ENCODE measurements at places on chromosomes 5 and 9.
A peak's percentile ranks its signal among the peaks of the same experiment; 100 is the strongest.

- DNase-seq: no peak
Measured at GRCh38 chr5:150498501-150498900, 9.4 kb upstream of the NDST1 start.

GRCh38 chr5:127684726-127685467, 18.3 kb upstream of the CCDC192 start:
- no peak for DNase-seq

GRCh38 chr5:149975409-149975808, 14.9 kb downstream of the SLC26A2 start:
- DNase-seq: no peak

GRCh38 chr5:137265457-137265856, 233.7 kb downstream of the SPOCK1 start:
- peak; percentile 45 for DNase-seq

- DNase-seq: no peak
Measured at GRCh38 chr5:170903075-170903474, 41.3 kb downstream of the RANBP17 start.

GRCh38 chr5:124104344-124104743, 592.4 kb downstream of the CSNK1G3 start:
- DNase-seq: peak; percentile 14

GRCh38 chr5:37166197-37166596, 83.0 kb downstream of the CPLANE1 start:
- no peak for DNase-seq

GRCh38 chr9:127506814-127507750, 55.8 kb downstream of the LRSAM1 start:
- peak; percentile 89 for DNase-seq

DNA sequence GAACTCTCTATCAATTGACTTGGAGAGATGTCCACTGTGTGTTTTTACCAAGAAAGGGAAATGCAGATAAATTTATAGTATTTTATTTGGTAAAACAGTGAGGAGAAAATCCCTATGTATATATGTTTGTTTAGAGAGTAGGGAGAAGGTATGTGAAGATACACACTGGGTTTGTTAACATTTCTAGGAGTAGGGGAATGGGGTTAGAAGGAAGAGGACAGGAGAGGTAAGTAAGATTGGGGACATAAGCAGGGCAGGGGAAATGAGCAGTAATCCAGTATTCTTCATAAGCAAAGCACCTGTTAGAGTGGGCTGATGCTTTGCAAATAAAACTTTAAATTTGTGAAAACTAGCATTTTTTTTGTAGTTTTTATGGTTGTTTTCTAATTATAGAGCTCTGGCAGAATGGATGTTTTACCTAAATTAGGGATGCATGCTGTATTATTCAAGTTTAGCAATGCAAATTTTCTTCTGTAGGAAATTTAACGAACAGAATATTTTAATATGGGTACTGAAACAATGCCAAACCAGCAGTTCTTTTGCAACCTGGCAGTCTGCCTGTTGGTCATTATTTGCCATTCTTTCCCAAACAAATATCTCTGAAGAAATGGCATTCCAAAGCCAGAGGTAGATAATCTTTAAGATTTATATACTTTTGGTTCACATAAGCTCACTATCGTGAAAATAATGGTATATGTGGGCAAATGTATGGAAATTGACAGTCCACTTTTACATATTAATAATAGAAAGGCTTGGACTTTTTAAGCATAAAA, 19.4 kb upstream of the DCP2 start:
- peak; percentile 29 for DNase-seq

GRCh38 chr9:98191181-98191608, 1.2 kb downstream of the CORO2A start:
- no peak for DNase-seq

DNA sequence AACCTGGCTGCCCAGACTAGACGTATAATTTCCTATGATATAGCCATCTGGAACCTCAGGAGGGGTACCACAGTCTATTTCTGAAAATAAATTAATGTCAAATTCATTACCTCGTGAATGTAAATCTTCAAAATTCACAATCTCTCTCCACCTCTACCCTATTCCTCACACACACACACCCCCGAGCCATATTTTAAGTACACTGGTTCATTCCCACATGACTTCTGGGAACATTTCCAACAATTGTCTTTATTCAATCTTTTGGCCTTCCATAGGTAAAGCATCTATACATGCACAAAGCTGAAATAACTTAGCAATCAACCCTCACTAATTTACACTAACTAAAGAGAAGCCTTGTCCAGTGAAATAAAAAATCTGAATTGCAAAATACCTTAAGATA, 32.7 kb downstream of the SUSD1 start:
- DNase-seq: no peak

DNA sequence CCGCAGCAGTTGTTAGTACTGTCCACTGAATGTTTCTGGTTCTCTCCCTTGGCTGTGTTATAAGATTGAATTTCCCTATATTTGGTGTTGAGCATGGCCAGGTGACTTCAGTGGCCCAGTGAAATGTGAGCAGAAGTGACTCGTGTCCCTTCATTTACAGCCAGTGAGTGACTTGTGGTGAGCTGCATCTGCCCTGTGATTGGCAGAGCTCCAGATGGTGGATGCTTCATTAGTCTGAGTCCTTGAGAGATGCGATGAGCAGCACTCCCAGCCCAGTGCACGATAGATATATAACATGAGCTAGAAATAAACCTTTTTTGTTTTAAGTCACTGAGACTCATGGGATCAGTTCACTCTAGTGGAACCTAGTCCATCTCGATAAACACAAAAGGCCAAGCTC, 19.3 kb downstream of the PCSK5 start:
- DNase-seq: no peak

GRCh38 chr5:169749295-169749694, 112.2 kb downstream of the DOCK2 start:
- DNase-seq: no peak

- no peak for DNase-seq
Measured at GRCh38 chr5:116806836-116807235, 232.2 kb upstream of the SEMA6A start.

- peak; percentile 56 for DNase-seq
Measured at GRCh38 chr9:21016701-21017491, 14.5 kb downstream of the HACD4 start.

GRCh38 chr5:145982572-145983318, 46.4 kb downstream of the SH3RF2 start:
- DNase-seq: no peak

DNA sequence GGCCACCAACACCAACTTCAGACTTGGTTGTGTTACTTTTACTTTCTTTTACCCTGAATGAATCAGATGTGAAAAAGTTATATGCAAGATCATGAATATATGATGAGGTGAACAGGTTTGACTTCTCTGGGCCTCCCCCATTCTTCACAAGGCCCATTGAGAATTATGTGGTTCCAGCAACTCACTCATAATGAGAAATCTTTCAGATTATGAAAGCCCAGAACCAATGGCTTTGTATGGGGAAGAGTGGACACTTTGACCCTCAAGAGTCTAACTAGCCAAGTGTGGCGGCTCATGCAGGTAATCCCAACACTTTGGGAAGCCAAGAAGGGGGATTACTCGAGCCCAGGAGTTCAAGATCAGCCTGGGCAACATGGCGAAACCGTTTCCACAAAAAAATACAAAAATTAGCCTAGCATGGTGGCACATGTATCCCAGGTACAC, 16.1 kb upstream of the LNPEP start:
- no peak for DNase-seq

- peak; percentile 56 for DNase-seq
Measured at GRCh38 chr9:95017062-95017461, 290.6 kb downstream of the AOPEP start.

- no peak for DNase-seq
Measured at GRCh38 chr5:149679876-149680809, 50.0 kb upstream of the PPARGC1B start.

DNA sequence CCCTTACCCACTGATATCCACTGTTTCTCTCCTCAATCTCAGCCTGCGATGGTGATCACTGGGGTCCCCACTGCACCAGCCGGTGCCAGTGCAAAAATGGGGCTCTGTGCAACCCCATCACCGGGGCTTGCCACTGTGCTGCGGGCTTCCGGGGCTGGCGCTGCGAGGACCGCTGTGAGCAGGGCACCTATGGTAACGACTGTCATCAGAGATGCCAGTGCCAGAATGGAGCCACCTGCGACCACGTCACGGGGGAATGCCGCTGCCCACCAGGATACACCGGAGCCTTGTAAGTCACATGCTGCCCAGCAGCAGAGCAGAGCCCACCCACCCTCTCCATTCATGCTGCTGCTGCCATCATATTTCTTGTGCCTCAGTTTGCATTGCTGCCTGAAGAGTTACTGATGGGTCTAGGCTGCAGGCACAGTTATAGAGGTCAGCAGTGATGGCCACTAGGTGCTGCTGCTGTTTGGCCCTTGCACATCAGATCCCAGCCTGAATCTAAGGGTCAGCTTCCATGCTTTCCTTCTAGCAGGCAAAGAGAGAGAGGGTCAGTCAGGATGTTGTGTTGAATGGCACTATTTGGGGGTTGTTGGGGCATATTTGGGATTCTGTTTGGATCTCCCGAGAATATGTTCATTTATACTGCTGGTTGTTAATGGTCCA, 106.0 kb downstream of the MEGF10 start:
- no peak for DNase-seq

- no peak for DNase-seq
Measured at GRCh38 chr9:113705306-113705927, 170.7 kb upstream of the ZNF618 start.

DNA sequence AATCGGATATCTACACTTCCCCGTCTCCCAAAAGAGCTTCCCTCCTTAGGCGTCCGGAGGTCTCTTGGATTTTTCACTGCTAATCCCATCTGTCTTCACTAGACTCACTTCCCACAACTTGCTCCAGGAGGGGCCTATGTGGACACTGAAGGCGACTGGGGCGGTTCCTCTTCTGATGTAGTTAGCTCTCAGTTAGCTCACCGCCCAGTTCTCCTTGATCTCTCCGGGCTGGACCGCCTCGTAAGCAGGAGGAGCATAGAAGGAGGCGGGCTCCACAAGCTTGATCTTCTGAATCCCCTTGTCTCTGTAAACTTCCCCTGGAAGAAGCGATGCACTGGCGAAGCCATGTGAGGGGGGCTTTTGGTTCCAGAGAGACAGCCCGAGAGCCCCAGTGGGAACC, 112.0 kb upstream of the SELENOP start:
- DNase-seq: no peak

DNA sequence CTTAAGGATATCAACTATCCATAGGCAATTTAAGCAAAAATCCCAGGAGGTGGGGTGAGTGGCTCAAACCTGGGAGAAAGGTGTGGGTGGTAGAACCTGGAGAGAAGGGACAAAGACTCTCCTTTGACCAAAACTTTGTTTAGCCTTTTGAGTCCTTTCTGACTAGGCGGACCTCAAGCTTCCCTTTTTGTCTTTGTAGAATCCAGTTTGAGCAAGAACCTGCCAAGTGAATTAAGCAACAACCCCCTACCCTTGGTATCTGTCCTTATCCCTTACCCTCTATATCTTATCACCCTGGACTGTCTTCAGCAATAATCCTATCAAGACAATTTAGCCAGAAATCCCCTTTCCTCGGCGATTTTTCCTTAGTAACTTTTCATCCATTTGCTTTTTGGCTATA, 53.5 kb upstream of the SLC28A3 start:
- no peak for DNase-seq

DNA sequence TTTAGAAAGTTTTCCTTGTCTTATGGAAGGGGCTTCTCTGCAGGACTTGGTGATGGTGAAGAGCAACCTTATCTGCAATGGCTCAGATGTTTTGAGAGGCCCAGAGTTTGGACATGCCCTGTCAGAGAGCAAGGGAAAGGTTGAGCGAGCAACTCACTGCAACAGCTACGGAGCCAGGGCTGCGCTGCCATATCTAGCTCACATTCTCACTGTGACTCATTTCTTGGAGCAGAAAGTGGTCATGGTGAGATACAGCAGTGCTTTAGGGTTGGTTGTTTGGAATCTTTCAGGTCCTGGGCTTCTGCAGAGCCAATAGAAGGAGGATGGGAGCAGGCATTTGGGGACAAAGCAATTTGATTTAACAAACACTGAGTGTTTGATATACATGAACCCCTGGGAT, 12.3 kb downstream of the GLRA1 start:
- DNase-seq: peak; percentile 15

DNA sequence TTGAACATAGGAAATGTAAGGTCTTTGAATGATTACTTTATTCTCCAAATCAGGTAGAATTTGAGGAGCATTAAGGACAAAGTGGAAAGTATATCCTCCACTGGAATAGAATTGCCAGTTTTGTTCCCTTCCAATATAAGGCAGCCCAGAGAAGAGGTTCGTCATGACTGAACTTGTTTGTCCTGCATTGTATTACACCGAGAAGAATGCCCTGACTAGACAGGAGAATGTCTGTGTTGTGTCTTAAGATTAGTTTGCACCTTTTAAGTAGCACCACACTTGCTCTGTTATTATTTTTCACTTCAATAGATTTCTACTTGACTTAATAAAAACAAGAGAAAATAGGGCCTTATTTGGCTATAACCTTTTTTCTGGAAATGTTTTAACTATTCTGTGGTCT, 586.2 kb upstream of the PTGER4 start:
- no peak for DNase-seq

- no peak for DNase-seq
Measured at GRCh38 chr9:86545090-86545489, 190.9 kb upstream of the TUT7 start.

- DNase-seq: no peak
Measured at GRCh38 chr5:124639095-124639665, 107.3 kb downstream of the ZNF608 start.
